ENCODE measurements at places on chromosomes 5 and 9.

DNA sequence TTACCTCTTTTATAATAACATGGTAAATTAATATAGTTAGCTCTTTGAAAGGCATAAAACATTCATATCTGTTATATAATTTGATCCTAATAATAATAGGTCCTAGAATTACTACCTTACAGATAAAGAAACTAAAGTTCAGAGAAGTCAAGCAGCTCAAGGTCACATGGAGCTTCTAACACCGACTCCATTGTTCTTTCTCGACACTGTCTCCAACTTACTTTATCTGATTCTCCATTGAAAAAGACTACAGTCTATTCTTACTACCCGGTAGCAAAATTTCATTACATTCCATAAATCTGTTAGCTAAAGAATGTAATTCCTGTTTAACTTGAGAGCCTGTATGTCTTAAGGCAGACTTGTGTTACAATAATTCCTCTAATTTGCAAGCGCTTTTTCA is 96.3 kb upstream of the TMEM161B start:
- DNase-seq = no peak

- DNase-seq = no peak
These were observed 115.5 kb upstream of the IL7R start for GRCh38 chr5:35741126-35741716.

GRCh38 chr5:107519900-107520354 is 150.8 kb downstream of the EFNA5 start:
- no peak for DNase-seq

DNA sequence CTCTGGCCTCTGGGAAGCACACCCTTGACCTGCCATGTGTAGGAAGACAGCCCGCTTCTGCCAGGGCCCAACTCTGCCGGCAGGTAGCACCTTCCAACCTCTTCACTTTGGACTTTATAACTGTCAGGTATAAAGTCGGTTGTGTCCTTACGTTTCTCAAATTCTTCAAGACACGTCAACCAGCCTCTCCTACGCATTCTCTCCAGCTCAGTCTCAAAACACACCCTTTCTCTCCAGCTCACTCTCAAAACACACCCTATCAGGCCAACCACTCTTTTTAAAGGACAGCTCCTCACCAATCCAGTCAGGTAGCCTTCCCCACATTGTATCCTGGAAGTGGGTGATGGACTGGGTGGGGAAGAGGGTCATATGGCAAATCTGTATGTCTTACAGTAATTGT is 13.5 kb downstream of the FXN start:
- no peak for DNase-seq

- no peak for DNase-seq
These were observed 14.5 kb downstream of the PALM2AKAP2 start for GRCh38 chr9:109794361-109795012.

GRCh38 chr9:15541872-15542271 is 11.0 kb upstream of the CCDC171 start:
- no peak for DNase-seq

DNA sequence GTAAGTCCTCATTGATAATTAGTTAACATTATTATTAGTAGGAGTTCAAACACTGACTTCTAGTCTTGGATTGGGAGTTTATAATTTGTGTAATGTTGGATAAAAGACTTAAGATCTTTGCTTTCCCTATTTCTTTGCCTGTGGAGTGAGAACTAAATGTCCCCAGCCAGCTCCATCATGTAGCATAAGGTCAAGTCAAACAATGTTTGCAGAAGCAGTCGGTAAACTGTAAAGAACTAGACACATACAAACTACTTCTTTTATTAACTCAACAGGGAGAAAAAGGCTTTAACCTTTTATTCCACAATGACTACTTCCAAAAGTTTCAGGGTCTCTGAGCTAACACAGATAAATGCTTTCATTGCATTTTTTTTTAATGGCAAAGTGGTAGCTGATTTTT is 192.3 kb downstream of the CTNND2 start:
- DNase-seq = no peak

Measured in activated CD4-positive, alpha-beta memory T cell treated with anti-CD3 and anti-CD28 coated beads, Interleukin-2, amount 10 ng/mL, durations not matched to agents 7 days and 5 days (primary cell).